ENCODE measurements at places on chromosomes 5 and 9. TPM values are rescaled to one million over a fixed set of nuclear protein-coding genes. Genes with fewer than 3 reads are reported as not detected.

GRCh38 chr9:134877541-134877940 is 3.1 kb upstream of the FCN2 start:
- no peak for DNase-seq

GRCh38 chr9:89795538-89796195 is 190.9 kb downstream of the GADD45G start:
- DNase-seq: no peak

DNA sequence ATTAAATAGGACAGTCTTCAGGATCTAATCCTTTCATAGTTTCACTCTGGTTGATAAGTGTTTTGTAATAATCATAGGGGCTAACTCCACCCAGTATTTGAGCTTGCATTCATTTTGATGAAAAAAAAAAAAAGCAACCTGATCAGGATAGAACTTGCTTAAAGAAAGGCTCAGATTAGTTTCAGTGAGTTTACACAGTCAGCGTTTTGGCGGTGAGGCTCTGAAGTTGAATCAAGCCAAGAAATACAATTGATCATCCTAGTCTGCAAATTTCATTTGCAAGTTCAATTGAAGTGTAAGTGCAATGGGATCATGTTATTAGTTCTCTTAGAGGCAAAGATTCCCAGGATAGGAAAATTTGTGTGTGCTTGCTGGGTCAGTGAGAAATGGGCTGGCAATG is 159.7 kb upstream of the ELL2 start:
- no peak for DNase-seq

DNA sequence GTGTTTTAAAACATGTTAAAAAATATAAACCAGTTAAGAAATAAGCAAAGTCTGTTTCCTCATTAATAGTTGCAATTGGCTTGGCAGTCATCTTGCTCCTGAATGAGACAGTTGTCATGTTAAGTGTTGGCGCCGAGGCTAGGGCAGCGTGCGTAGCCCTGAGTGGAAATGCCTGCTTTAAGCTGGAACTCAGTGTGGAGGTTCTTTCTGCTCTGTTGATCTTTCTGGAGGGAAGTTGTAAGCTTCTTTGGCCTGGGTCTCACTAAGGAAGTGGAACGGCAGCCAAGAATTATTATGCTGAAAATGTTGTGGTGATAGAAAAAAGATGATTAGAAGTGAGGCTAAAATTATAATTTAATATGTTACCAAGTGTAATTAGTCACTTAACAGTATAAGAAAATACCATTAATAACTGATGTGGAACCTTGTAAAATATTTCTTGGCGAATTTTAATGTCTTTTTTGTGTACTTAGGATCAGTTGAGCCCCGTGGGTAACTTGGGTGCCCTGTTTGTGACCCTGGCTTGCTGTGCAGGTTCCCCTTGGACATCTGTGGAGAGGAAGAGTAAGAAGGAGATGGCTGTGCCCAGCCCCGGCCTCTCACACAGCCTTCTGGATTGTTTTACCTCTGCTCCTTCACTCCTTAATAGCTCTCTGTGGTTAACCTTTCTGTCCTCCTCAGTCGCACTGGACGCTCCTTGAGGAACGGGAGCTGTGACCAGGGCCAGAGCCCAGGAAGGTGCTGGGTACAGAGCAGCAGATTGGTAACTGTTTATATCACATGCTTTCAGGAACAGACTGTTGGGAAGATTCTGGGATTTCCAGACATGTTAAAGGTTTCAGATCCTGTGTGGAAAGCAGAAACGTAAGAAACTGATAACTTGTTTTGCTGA is 31.0 kb downstream of the PCBD2 start:
- no peak for DNase-seq

DNA sequence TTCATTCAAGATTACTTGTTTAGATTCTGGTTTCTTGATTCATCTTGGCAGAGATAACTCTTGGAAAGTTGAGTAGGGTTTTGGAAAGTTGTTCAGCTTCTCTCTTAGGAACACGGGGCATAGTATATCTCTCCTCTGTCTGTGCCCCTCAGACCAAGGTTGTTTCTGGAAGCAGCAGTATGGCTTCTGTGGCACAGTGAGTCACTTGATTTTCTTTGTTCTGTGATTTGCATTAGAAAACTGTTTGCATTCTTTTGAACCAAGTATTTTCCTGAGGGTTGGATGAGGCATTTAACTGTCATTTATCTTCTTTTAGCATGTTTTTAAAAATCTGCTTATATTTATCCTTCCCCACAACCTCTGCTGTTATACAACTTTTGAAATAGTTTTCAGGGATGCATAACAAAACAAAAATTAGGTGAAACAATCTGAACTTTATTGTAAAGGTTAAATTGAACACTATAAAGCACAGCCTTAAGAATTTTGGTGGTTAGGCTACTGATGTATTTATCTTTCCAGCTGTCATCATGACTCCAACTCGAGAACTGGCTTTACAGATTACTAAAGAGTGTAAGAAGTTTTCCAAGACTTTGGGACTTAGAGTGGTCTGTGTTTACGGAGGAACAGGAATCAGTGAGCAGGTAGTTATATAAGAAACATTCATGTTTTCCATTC is 26.5 kb downstream of the DDX46 start:
- DNase-seq: no peak

DNA sequence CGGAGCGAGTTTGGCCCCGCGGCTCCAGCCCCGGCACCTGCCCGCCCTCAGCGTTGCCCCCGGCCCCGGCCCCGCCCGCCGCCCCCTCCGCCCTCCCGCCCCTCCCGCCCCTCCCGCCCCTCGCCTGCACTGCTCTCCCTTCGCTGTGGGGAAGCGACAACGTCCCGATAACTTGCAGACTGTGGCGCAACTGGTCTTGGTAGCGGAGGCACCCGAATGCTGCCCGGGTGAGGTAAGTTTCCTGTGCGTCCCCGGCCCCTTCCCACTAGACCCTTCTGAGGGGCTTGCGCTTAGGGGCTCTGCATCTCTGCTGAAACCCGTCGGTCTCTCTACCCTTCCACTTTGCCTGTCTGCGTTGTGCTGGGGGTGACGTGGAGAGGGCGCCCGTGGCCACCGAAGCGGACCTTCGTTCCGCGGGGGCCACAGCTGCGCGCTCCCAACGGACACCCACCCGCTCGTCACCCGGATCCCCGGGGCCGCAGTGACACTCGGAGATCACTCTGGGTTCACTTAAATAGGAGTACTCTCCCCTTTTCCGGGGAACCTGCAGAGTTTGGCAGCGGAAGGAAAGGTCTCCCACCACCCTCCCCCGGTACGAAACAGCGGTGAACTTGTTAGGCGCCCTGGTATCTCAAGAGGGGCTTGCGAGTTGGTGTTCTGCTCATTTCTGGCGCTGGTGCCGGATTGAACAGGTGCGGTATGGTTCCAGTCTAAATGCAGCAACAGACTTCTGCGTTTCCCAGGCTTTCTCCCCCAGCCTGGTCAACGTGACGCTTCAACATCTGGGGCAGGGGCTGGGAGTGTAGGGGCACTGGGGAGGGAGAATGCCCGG is 707 bp downstream of the PIP5K1B start:
- DNase-seq: peak; percentile 35

CCL28 gene
- total RNA-seq: not detected

All from cardiac muscle cell (in vitro differentiated cells and primary cell).